ENCODE measurements at places on chromosomes 3 and 15.

DNA sequence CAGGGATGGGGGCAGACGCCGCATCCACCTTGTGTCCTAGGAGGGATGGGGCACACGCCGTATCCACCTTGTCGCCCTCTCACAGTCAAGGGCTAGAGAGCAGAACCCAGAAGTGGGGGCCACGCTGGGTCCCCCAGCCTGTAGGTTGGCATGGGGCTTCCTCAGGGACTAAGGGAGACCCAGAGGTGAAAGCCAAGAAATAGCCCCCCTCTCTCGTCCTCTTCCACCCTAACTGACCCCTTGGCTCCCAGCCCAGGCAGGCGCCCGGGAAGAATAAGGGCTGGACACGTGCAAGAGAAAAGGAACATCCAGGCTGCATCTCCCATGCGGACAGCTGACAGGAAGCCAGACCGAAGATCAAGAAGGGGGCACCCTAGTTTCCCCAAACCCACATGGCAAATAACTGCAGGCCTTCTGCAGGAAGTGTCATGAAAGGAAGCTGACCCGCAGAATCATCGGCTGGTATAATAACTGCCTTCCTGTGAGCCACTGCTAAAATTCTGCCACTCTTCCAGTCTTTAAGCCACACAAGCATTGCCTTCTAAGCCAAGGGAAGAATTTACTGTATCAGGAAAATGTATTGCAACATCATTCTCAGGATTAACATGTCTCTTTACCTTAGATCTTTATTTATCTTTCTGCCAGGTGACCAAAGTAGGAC, 38.5 kb upstream of the TFRC start:
- no peak for ATAC-seq

GRCh38 chr15:65086680-65087111, 10.2 kb downstream of the KBTBD13 start:
- peak; percentile 33 for ATAC-seq

- ATAC-seq, result peak; percentile 95
Observed at GRCh38 chr3:11509173-11510000, 134.3 kb downstream of the VGLL4 start.

- ATAC-seq, result no peak
Observed at GRCh38 chr3:196115678-196116083, 33.8 kb upstream of the TFRC start.

- no peak for ATAC-seq
Observed at GRCh38 chr3:12973827-12974226, 99.4 kb downstream of the IQSEC1 start.

DNA sequence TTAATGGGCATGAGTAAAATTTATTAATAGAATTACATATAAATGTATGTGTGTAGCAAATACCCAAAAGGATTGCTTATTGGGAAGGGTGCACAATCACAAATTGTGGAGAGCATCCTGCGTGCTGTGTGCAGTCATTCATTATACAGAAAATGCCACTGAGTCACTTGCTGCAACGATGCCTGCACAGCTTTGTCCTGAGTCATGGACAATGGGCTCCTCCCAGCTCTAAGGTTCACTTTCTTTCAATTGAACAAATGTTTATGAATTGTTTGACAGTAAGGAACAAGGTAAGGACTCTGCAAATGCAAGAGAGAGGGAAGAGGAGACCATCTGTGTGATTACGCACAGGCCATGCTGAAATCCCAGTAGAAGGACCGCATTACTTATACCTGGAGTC, 18.7 kb downstream of the CFAP161 start:
- no peak for ATAC-seq

DNA sequence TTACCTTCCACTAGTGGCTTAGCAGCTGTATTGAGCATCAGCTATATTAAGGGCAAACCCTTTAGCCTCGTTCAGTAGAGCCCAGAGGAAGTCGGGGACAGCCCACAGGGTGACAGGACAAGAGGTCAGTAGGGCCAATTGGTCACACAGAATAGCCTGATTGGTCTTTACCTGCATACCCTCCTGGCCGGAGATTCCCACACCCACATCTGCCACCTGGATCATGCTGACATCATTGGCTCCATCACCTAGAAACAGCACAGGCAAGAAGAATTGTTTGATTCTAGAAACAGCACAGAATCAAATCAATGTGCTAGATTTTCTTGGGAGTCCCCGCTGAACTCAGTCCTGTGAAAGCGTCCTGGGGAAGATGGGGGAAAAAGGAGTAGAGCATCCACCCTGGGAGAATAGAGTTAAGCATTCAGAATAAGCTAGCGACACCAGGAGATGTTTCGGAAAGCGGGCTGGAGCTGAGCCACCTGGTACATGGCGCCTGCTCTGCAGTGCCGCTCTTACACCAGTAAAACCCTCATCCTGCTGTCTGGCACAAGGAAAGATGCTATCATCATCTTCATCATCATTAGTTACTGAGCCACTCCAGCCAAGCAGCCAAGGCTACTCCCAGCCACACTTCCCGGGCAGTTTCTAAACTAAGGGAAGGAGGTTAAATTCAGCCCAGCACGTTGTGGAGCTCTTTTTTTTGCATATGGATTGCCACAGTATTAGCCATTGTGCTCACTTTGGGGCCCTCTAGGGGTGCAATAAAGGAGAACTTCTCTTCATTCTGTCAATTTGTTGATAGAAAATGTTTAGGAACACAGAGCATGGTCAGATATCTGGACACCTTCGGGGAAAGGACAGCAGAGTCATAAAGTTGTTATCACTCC, 171.3 kb downstream of the ATP10A start:
- ATAC-seq, result no peak

GRCh38 chr15:32637704-32638103, 3.8 kb upstream of the SCG5 start:
- ATAC-seq, result no peak

- ATAC-seq, result no peak
Observed at GRCh38 chr15:80558631-80559319, 136.3 kb upstream of the ABHD17C start.

DNA sequence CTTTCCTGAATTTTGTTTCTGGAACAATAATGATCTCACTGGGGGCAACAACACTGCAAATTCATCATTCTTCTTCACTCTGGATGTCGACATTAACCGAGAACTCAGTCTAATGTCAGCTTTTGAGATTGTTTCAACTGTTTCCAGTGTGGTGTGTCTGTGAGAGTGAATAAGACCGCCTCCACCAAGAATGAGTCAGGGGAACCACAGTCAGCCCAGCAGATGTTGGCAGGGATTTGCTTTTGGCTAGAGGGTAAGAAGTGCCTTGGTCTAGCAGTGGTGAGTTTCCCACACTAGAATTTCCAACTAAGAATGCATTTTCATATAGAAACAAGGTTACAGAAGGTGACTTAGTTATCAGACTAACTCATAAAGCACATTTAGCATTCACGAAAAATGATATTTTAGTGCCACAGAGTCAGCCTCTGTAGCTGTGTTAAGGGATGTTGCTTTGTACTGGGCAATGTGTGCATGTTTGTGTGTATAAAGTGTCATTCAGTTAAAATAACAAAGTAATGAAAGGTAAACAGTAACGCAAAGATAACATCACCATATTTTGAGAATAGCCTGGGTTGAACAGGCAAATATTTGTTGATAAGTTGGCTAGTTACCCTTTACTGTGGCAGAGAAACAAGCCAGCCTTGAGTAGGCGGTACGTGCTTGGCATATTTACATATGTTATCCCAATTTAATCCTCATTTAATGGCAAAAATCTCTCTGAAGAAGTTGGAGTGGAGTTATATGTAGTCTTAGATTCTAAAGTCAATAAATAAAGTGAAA, 33.8 kb downstream of the DRD3 start:
- peak; percentile 95 for ATAC-seq

- ATAC-seq, result peak; percentile 55
Observed at GRCh38 chr15:80010131-80010673, 39.2 kb upstream of the BCL2A1 start.

- ATAC-seq, result no peak
Observed at GRCh38 chr3:48990636-48991469, 812 bp downstream of the P4HTM start.

GRCh38 chr15:101362359-101362758, 67.3 kb upstream of the SNRPA1 start:
- ATAC-seq, result no peak

DNA sequence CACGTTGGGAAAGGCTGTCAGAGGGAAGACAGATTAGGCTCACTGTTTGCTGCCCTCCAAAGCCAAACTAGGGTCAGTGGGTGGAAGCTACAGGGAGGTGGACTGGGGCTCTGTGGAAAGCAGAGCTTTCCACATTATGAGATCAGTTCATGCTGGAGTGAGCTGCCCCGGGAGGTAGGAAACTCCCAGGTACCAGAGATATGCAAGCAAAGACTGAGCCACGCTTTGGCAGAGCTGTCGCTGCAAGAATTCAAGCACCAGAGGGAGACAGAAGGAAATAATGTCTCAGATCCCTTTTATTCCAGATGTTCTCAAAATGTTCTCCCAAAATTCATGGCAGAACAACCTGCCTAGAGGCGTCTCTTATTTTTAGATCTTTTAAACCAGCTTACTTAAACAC, 286.6 kb downstream of the WDR72 start:
- no peak for ATAC-seq

DNA sequence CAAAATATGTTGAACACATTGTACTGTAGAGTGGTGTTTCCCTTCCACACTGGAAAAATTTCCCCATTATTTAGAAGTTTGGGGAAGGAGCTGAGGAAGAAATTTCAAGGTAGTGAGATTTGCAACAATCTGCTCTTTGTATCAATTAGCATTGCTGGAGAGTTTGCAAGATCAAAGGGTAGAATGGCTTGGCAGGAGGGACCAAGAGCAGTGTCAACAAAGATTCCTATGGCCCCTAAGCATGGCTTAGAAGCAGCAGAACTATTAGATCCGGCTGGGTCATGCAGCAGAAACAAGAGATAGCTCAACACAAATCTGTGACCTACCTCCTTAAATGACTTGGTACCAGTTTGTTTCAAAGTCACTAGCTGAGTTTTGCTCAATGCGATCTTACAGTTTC, 175.0 kb downstream of the C3orf38 start:
- no peak for ATAC-seq

DNA sequence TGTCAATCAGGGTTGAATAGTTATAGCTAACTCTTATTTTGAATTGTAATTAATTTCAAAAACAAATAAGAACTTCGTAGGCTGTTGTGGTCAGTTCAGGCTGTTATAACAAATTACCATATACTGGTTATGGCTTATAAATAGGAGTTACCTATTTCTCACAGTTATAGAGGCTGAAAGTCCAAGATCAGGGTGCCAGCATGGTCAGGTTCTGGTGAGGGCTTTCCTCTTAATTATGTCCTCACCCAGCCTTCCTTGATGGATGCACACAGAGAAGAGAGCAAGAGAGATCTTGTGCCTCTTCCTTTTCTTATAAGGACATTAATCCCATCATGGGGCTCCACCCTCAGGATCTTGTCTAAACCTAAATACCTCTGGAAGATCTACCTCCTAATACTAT, 265.9 kb upstream of the SUCLG2 start:
- no peak for ATAC-seq

- no peak for ATAC-seq
Observed at GRCh38 chr3:58416191-58416590, 17.4 kb downstream of the PDHB start.

DNA sequence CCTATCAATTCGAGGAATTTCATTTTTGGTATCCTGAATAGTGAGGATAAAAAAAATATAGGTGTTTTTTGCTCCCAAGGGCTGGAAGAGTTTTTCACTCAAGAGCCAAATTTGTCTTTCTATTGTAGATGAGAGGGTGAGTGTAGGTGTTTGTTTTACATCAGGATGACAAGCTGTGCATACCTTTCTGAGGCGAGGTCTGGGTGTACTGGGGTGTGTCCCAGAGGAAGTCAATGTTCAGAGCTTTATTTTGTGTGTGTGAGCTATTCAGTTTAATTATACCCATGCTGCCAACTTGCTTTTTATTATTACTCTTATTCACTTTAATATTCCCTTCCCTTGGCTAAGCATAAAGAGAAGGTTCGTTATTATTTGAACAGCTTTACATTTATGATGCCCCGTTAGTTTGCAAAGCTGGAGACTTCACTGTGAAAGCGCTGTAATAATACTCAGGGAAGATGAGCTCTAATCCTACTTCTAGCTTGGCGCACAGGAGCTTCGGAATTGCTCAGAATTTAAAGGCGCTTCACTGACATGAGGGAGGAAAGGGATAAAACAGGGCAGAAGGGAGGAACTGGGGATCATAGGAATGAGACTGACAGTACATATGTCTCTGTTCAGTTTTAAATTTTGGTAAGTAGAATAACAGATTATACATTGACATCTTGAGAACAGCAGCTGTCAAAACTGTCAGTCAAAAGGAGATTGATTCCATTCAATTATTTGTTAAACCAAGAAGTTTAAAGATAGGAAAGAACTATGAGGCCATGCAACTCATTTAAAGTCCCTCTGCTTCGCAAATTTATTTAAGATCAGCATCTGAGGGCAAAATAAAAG, 117.7 kb upstream of the TP63 start:
- no peak for ATAC-seq

- ATAC-seq, result peak; percentile 50
Observed at GRCh38 chr15:99618941-99619411, 53.2 kb downstream of the MEF2A start.

DNA sequence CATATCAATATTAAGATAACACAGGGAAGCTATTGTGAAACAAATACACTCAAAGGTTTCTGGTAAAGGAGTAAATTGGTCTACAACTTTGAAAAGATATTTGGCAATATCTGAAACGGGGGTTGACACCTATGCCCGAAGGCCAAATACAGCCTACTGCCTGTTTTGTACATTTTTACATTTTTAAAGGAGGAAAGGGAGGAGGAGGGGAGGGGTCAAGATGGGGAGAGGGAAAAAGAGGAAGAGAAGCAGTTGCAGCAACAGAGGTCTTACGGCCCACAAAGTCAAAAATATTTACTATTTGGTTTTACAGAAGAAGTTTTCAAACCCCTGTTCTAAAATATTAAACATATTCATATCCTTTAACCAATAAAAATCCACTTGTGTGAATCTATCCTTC, 94.2 kb downstream of the FMN1 start:
- no peak for ATAC-seq

DNA sequence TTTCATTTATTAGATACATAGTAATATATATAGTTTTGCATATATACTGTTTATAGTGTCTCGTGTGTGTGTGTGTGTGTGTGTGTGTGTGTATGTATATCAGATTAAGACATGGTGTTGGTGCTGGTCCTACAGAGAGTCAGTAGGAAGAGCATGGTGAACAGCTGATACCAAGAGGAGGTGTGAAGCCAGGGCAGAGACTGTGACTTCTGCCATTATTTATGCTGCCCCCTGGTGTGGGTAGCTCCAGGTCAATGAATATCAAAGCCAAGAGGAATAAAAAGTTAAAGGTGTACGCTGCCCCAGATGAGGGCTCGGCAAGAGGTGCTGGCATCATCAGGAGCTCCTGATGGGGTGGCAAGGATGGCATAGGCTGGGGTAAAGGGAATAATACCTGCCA, 299.5 kb upstream of the RASGRP1 start:
- no peak for ATAC-seq

GRCh38 chr3:35666888-35667287, 27.6 kb downstream of the ARPP21 start:
- ATAC-seq, result peak; percentile 19

Measured in SK-N-SH treated with all-trans-retinoic acid at 6 μM for 48 hours (cell line).